ENCODE measurements at places on chromosomes 13 and 19.

GRCh38 chr19:44401139-44402115, at the start of gene ZNF285:
Gene ZNF285, minus strand, starts transcription at chr19:44401608. Its CDS starts 4,395 bp downstream, at chr19:44397213.
- DNase-seq = peak; percentile 35

GRCh38 chr13:94212196-94212595, 267.3 kb downstream of the DCT start:
- no peak for DNase-seq

DNA sequence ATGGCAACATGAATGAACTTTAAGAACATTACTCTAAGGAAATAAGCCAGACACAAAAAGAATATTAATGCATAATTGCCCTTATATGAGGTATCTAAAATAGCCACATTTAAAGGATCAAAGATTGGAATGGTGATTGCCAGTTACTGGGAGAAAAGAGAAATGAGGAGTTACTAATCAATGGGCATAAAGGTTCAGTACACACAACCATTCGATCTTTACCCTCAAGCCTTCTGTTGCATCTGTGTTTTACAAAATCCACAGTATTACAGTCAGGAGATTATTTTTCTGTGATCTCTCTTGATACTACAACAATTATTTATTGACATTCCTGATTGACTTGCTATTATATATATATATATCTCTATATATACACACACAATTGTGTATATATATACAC, 310.0 kb upstream of the SLITRK5 start:
- DNase-seq = no peak

DNA sequence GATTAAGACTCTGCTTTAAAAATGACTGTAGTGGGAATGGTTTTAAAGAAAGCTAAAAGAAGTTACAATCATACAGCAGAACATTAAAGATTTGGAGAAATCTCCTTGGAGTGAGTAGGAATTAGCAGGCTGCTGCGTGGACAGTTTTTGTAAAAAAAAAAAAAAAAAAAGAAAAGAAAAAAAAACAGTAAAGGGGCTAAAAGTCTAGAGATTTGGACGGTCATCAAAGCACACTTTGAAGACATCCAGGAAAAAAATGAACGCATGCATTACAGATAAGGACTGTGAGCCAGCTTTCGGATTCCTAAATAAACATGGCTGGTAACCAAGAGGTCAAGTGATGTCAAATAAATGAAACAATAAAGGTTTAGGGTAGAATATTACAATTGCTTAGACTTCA, 1700.6 kb downstream of the PCDH9 start:
- DNase-seq = no peak

- no peak for DNase-seq
Observed at GRCh38 chr13:46621133-46621532, 68.2 kb downstream of the LRCH1 start.

GRCh38 chr13:106143930-106144709, 391.3 kb downstream of the EFNB2 start:
- no peak for DNase-seq

DNA sequence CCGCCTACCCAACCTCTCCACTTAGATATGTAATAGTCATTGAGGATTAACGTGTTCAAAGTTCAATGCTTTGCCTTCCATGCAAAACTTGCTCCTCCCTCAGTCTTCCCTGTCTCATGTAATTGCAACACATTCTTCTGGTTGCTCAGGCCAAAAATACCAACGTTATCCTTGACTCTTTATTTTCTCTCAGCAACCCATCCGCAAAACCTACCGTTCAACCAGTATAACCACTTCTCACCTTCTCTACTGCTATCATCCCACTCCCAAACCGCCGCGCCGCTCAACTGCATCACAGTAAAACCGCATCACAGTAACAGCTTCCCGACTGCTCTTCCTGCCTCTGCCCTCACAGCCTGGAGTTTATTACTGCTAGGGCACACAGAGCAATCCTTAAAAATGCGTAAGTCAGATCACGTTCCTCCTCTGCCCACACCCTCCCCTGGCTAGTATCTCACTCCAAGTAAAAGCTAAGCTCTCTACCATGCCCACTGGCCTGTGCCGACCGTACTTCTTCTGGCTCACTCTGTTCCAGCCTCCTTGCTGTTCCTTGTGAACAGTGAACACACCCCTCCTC, 8.2 kb downstream of the MTIF3 start:
- DNase-seq = peak; percentile 14
